ENCODE measurements at places on chromosomes 11 and 22.
A peak's percentile ranks its signal among the peaks of the same experiment; 100 is the strongest.

DNA sequence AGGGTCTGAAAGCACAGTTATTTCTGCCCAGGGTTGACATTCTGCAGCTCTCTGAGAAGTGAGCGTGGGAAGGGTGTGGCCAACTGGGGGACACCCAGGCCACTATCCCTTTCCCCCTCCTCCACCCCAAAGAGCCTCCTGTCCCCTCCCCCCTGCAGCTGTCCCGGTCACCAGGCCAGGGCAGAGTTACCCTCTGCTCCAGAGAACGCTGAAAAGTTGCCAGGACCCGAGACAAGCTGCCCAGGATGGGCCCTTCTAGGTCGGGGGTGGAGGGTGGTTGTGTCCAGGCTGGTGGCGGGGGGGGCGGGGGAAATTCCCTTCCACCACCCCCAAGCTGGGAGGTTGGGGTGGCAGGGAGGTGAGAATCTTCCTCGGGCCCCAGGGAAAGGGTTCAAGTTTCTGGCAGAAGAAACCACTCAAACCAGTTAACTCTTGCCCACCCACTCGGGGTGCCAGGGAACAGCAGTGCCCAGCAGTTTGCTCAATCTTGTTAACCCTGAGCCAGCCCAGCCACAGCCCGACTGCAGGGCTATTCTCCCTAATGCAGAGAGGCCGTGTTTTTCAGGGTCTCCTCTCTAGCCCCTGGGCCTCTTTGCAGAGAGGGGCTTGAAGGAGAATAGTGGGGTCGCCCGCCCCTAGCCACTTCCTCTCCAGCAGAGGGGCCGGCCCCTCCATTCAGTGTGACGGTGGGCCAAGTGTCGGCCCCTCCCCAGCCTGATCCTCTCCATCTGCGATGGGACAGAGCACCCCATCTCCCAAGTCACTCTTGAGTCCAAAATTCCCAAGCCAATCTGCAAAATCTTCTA, 697 bp downstream of the LGALS1 start:
- no peak for DNase-seq

- no peak for DNase-seq
These were observed 117.8 kb upstream of the OPCML start for GRCh38 chr11:133650082-133650481.

- peak; percentile 52 for DNase-seq
These were observed 64.8 kb downstream of the TBC1D22A start for GRCh38 chr22:46827136-46827780.

GRCh38 chr22:42328130-42328783, 57.8 kb upstream of the TCF20 start:
- no peak for DNase-seq

DNA sequence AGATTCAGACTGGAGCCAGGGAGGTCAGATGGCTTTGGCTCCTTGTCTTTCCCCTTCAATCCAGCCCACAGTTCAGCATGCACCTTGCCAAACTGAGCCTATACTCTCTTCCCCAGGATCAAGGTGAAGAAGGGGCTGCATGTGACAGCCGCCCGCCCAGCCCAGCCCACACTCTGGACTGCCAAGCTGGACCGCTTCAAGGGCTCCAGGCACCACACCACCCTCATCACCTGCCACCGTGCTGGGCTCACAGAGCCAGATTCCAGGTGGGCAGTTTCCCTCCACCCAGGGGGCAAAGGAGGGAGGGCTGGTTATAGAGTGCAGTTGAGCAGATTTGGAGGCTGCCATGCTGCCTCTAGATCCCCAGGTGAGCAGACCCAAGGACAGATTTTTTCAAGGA, 6.1 kb downstream of the TMEM132A start:
- DNase-seq = no peak

- DNase-seq = no peak
These were observed 49.0 kb downstream of the PC start for GRCh38 chr11:66909181-66909580.

- DNase-seq = no peak
These were observed 3.7 kb upstream of the MUC5AC start for GRCh38 chr11:1153951-1154493.

GRCh38 chr11:68382358-68382998, 70.1 kb downstream of the LRP5 start:
- DNase-seq = no peak

DNA sequence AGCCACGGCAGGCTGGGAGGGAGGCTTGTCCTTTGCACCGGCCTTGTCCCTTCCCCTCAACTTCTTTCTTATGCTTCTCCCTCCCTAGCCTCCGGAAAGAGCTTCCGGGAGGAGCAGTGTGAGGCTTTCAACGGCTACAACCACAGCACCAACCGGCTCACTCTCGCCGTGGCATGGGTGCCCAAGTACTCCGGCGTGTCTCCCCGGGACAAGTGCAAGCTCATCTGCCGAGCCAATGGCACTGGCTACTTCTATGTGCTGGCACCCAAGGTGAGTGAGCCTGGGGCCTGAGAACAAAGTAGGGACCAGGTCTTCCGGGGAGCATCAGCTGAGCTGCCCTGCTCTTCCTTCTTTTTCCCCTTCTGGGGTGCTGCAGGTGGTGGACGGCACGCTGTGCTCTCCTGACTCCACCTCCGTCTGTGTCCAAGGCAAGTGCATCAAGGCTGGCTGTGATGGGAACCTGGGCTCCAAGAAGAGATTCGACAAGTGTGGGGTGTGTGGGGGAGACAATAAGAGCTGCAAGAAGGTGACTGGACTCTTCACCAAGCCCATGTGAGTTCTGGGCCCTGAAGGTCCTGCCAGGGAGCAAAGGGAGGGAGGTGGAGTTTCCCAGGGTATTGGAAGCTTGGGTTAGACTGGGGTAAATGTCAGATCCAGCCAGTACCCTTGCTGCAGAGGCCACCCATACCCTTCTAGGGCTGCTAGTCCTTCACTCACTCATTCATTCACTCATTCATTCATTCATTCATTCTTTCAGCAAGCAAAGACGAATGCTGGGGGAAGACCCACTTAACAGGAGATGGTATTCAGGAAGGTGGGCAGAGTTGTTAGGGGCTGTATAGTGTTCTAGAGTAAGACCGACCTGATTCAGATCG, 22.6 kb downstream of the ADAMTS15 start:
- no peak for DNase-seq

GRCh38 chr22:26115266-26115665, 54.0 kb upstream of the SEZ6L start:
- DNase-seq = no peak

GRCh38 chr11:119320776-119321524, 4.0 kb upstream of the MCAM start:
- no peak for DNase-seq

DNA sequence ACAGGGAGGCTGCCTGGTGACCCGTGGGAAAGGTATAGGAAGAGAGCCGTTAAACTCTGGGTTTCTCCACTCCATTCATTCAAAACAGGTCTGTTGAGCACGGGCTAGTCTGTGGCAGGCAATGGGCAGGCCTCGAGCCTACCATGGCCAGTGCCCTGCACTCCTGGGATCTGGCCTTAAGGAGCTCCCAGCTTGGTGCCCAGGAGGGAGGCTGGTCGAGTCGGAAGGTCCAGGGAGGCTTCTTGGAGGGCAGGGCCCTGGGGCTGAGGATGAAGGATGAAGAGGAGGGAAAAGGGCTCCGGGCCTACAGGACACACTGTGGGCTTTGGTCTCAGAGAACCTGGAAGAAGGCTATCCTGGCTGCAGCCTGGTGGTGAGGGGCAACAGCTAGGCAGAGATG, 41.9 kb upstream of the MN1 start:
- no peak for DNase-seq

- DNase-seq = no peak
These were observed 91.8 kb upstream of the CD44 start for GRCh38 chr11:35047179-35047578.

Data from iPS DF 6.9 (cell line).